ENCODE measurements at places on chromosomes 5 and 9.

GRCh38 chr9:99516657-99517049 lies 294.6 kb downstream of the SEC61B start:
- DNase-seq, result peak; percentile 41

- DNase-seq, result no peak
Observed at GRCh38 chr5:37628876-37629275, 211.0 kb downstream of the GDNF start.

- DNase-seq, result no peak
Observed at GRCh38 chr5:31213705-31214121, 20.2 kb downstream of the CDH6 start.

DNA sequence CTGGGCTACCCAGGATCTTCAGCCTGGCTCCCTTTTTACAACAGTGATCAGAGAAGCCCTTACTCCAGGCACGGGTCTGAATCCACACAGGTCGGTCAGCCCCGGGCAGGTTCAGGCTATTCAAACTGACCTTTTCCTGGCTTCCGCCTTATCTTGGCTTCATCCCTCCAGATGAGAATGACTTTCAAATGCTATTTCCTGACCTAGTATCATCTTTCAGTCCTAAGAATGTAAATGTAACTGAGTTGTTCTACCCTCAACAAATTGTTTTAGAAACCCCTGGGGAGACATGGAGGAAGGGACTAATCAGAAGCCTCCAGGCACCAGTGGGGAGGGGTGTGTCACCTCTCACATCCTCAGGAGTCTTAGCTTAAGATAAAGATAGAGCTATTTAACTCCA lies 213.2 kb downstream of the EPB41L4A start:
- DNase-seq, result no peak

DNA sequence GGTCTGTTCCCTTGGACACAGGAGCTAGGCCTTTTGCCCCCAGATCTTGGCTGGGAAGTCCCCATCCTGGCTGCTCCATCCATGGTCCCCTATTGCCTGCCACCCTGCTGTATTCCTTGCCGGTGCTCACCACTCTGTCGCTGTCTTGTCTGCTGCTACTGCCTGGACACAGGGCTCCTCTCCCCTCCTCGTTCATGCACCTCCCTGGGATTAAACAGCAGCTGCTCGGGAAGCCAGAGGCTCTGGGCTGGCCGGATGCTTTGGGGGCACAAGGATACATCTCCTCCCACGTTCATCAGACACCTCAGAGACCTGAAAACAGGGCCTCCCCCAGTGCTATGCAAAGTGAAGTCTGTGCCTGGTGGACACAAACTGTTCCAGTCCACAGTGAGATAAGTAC lies 110.4 kb downstream of the ZNF354C start:
- DNase-seq, result no peak

GRCh38 chr5:148828511-148829247 lies 2.3 kb downstream of the ADRB2 start:
- DNase-seq, result peak; percentile 11

- no peak for DNase-seq
Observed at GRCh38 chr9:72255569-72255968, 106.3 kb downstream of the GDA start.

GRCh38 chr9:17160327-17160726 lies 25.5 kb downstream of the CNTLN start:
- DNase-seq, result no peak

DNA sequence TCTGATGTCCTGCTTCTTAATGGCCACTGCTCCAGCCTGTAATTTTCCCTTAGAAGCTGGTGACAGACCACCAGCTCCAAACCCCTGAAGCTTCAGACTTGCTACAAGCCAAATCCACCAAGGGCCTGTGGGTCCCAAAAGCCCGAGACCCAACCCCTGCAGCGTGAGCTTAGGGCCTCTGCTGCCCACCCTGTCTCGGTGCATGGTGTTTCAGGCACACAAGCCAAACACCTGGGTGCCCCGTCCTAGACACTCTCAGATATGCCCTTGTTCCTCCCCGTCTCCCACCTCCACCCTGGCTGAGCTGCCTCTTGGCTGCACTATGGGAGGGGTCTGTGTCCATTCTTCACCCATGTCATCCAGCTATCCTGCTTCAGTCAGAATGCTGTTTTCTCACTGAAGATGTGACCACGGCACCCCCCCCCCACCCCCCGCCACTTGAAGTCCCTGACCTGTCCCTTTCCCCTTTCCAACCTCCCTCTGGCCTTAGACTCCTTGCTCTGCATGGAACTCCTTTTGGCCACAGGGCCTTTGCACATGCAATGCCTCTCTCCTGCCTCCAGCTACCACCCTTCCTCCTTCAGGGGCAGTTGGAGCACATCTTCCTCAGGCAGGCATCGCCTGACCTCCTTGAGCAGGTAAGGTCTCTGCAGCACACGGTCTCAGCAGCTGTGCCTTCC lies 55.8 kb downstream of the ZNF354C start:
- DNase-seq, result no peak

Measured in GM23248 (cell line).